Progenitor cell of endocrine pancreas (in vitro differentiated cells): ENCODE measurements at places on chromosomes 1 and 21. TPM values are rescaled to one million over a fixed set of nuclear protein-coding genes. Genes with fewer than 3 reads are reported as not detected.

GRCh38 chr1:156493154-156493631 lies 7.4 kb downstream of the MEF2D start:
- H3K4me1 ChIP-seq: peaks cover 43% of the 10 kb centered on the region
- no peak overlapping the region for H3K4me3 ChIP-seq
- DNase-seq: no peak
- H3K36me3 ChIP-seq: no peaks in the 10 kb centered on the region

DNA sequence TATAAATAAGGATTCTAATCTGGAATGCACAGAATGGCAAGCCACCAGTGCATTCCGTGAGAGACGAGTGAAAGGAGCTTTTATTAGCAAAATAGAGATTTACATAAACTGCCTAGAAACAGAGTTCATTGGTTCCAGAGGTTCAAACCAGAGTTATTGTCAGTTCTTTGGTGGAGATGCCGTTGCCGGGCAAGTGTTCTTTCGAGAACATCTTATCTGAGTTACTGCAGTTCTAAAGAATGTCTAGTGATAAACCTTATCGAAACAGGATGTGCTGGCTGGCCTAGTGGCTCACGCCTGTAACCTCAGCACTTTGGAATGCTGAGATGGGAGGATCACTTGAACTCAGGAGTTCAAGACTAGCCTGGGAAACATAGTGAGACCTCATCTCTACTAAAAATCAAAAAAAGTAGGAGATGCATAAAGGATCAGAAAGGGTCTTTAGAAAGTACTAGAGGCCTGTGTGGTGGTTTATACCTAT lies 19.9 kb upstream of the EVI5 start:
- H3K4me1 ChIP-seq: no peaks in the 10 kb centered on the region
- H3K36me3 ChIP-seq: peaks cover 3% of the 10 kb centered on the region
- H3K27ac ChIP-seq: peak overlapping the region; percentile 71
- DNase-seq: no peak
- H3K27me3 ChIP-seq: no peaks in the 10 kb centered on the region
- H3K4me3 ChIP-seq: no peak overlapping the region

GRCh38 chr1:31224068-31224467 lies 15.6 kb downstream of the NKAIN1 start:
- no peaks in the 10 kb centered on the region for H3K27me3 ChIP-seq
- H3K27ac ChIP-seq: no peak overlapping the region
- H3K4me3 ChIP-seq: no peak overlapping the region
- peaks cover 7% of the 10 kb centered on the region for H3K4me1 ChIP-seq

CR1L gene
- not detected in 2 replicates for total RNA-seq

AKT3 gene
- total RNA-seq: 42.4 and 45.5 TPM in 2 replicates

DNA sequence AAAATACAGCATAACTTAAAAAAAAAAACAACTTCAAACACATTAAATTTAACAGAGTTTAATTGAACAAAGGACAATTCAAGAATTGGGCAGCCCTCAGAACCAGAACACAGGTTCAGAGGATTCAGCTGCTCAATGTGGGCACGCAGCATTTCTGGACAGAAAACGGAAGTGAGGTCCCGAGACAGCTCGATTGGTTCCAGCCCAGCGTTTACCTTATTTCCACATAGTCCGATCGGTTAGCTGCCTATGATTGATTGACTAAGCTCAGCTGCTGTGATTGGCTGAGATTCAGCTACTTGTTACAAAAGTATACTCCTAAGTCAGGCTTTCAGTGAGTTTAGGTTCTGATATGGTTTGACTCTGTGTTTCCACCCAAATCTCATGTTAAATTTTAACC lies 33.3 kb downstream of the ZP4 start:
- no peaks in the 10 kb centered on the region for H3K36me3 ChIP-seq
- no peak for DNase-seq
- H3K4me3 ChIP-seq: no peak overlapping the region
- no peak overlapping the region for H3K27ac ChIP-seq
- peaks cover 13% of the 10 kb centered on the region for H3K4me1 ChIP-seq
- peaks cover 10% of the 10 kb centered on the region for H3K27me3 ChIP-seq

EYA3 gene
- total RNA-seq: 41.3 and 42.5 TPM in 2 replicates

DNA sequence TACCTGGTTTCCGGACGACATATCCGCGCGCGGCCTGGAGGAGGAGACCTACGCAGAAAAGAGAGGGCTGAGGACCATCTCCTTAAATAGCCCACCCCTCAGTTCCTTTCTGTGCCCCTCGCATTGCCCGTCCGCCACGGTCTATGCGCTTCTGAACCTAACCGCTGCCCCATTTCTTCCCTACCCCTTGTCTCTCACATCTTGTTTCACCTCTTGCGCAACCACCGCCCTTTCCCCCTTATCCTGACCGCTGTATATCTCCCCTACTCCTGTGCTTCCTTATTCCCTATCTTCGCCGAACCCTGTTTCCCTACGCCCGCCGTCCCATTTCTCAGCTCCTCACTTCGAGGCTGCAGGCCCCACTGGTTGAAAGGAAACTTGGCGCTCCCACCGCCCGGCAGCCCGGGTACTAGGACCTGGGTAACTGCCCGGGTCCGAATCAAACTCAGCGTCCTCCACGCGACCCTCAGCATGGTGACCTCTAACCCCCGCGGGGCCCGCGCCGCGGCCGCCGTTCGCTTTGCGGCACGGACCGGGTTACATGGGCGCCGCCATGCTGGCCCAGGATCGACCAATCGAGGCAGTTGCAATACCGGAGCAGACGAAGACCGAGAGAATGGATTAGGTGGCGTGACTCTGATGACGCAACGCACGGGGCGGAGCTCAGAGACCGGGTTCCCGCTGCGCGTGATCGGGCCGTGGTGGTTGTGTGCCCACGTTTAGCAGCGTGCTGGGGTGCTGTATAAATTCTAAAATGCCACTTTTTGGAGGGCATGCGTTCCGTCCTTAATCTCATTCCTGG lies at the start of gene MRPS15:
Gene MRPS15, minus strand, starts transcription at position 582 of the 802 bp plus-strand sequence. Its CDS starts 109 bp downstream, at position 473.
- peaks cover 20% of the 10 kb centered on the region for H3K4me1 ChIP-seq
- peak within 1 kb of the TSS; percentile 99 for H3K4me3 ChIP-seq
- peak within 1 kb of the TSS; percentile 98 for H3K27ac ChIP-seq
- H3K27me3 ChIP-seq: no peaks in the 10 kb centered on the region
- H3K36me3 ChIP-seq: peaks cover 6% of the 10 kb centered on the region

- no peak for DNase-seq
- H3K36me3 ChIP-seq: no peaks in the 10 kb centered on the region
- peak overlapping the region; percentile 67 for H3K27ac ChIP-seq
- no peak overlapping the region for H3K4me3 ChIP-seq
- peaks cover 18% of the 10 kb centered on the region for H3K27me3 ChIP-seq
Measured at GRCh38 chr21:36628106-36628505, 70.8 kb upstream of the SIM2 start.

GRCh38 chr1:179818743-179819173 lies 58.8 kb downstream of the TOR1AIP2 start:
- no peak overlapping the region for H3K27ac ChIP-seq
- no peaks in the 10 kb centered on the region for H3K36me3 ChIP-seq
- H3K4me1 ChIP-seq: peaks cover 16% of the 10 kb centered on the region
- peaks cover 16% of the 10 kb centered on the region for H3K27me3 ChIP-seq

GRCh38 chr1:203272633-203273205 lies 32.6 kb upstream of the BTG2 start:
- DNase-seq: no peak
- no peaks in the 10 kb centered on the region for H3K36me3 ChIP-seq
- no peak overlapping the region for H3K27ac ChIP-seq
- no peaks in the 10 kb centered on the region for H3K27me3 ChIP-seq
- peaks cover 18% of the 10 kb centered on the region for H3K4me1 ChIP-seq

GRCh38 chr1:211634461-211634860 lies 41.0 kb downstream of the NEK2 start:
- H3K27me3 ChIP-seq: peaks cover 11% of the 10 kb centered on the region
- no peak overlapping the region for H3K4me3 ChIP-seq
- no peaks in the 10 kb centered on the region for H3K4me1 ChIP-seq
- no peaks in the 10 kb centered on the region for H3K36me3 ChIP-seq
- no peak for DNase-seq

- no peaks in the 10 kb centered on the region for H3K36me3 ChIP-seq
- DNase-seq: no peak
- H3K27ac ChIP-seq: no peak overlapping the region
- H3K4me1 ChIP-seq: peaks cover 5% of the 10 kb centered on the region
Measured at GRCh38 chr1:62407398-62408009, 29.3 kb upstream of the USP1 start.

MYOG gene
- total RNA-seq: not detected in 2 replicates

DNA sequence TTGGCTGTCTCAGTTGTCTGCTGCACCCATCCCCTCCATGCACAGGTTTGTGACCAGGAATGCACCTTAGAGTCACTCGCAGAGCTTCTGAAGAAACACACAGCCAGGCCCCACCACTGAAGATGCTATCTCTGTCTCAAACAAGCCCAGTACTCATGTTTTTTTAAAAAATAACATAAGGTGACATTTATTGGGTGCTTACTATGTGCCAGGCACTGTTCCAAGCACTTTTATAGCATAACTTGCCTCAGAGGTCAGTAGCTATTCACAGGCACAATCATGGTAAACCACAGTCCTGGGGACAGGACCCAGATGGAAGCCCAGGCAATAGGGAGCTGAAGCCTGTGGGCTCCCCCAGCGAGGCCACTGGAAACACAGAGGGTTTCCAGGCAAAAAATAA lies 8.8 kb upstream of the ATP13A2 start:
- no peak overlapping the region for H3K27ac ChIP-seq
- DNase-seq: no peak
- no peak overlapping the region for H3K4me3 ChIP-seq
- no peaks in the 10 kb centered on the region for H3K27me3 ChIP-seq
- H3K36me3 ChIP-seq: peaks cover 18% of the 10 kb centered on the region

GRCh38 chr1:17588048-17588871 lies 48.8 kb downstream of the ARHGEF10L start:
- peaks cover 11% of the 10 kb centered on the region for H3K36me3 ChIP-seq
- no peak for DNase-seq
- H3K4me1 ChIP-seq: peaks cover 22% of the 10 kb centered on the region
- peak overlapping the region; percentile 79 for H3K27ac ChIP-seq

DNA sequence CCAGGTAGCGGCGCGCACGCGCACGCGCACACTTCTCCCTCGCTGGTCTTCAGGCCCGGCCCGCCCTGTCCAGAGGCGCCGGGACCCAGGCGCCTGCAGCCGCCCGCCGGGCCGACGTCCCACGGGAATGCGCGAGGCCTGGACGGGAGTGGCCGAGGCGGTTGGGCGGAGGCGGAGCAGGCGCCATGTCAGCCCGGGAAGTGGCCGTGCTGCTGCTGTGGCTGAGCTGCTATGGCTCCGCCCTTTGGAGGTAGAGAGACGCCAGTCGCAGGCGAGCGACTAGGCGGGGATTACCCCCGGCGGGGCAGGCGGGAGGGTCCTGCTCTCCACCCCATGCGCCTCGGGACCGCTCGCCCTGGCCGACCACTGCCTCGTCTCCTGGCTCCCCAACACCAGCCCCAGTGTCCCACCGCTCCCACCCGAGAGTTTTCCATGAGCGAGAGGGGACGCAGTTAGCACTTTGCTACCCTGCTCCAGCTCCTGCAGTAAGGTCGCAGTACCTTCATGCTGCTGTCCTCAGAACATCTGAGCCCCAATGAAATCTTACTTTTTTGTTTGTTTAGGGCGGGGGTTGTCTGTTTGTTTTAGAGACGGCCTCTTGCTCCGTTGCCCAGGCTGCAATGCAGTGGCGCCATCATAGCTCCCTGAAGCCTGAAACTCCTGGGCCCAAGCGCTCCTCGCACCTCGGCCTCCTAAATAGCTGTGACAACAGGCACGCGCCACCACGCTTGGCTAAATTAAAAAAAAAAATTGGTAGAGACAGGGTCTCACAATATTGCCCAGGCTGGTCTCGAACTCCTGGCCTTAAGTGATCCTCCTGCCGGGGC lies at the start of gene CATSPERE:
Gene CATSPERE, plus strand, starts transcription at position 29 of the 827 bp plus-strand sequence. Its CDS starts 157 bp downstream, at position 186.
- H3K27ac ChIP-seq: peak within 1 kb of the TSS; percentile 91
- H3K36me3 ChIP-seq: peaks cover 8% of the 10 kb centered on the region
- DNase-seq: peak; percentile 78
- no peaks in the 10 kb centered on the region for H3K27me3 ChIP-seq

DNA sequence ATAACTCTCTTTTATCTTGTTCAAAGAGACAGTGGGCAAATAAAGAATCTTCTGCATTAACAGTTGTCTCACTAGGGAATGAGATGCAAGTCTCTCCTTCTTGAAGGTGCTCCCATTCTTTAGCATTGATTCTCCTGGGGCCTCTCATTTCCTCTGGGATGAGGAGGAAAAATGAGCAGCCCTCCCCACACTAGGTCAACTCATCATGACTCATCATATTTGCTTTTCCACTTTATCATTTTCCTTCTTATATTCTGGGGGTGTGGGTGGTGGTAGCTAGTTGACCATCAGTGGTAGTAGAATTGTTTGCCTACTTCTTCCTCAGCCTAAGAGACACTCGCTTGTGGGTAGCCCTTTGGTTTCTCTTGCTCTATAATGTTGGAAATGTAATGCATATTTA lies 182.0 kb upstream of the C1orf87 start:
- no peak overlapping the region for H3K27ac ChIP-seq
- no peaks in the 10 kb centered on the region for H3K4me1 ChIP-seq
- no peaks in the 10 kb centered on the region for H3K27me3 ChIP-seq

- no peak overlapping the region for H3K4me3 ChIP-seq
- no peak overlapping the region for H3K27ac ChIP-seq
- H3K36me3 ChIP-seq: no peaks in the 10 kb centered on the region
- DNase-seq: no peak
Measured at GRCh38 chr1:15678578-15678977, 5.5 kb upstream of the PLEKHM2 start.

DNA sequence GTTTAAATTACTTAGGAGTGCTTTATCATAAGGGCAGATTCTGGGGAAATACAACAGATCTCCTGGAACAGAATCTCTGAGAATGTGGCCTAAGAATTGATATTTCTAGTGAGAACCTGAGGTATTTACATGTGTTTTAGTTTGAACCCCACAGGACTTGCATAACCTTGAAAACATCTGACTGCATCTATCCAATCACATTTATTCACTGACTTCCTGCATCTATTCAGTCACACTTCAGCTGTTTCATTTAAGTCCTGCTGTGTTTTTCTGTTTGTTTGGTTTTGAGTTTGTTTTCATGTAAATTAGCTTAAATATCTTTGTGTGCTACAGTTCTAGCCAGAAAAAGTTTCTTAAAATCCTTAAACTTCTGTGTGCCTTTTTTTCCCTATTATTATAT lies 1260.7 kb downstream of the PLA2G4A start:
- H3K4me3 ChIP-seq: no peak overlapping the region
- no peak for DNase-seq
- H3K4me1 ChIP-seq: no peaks in the 10 kb centered on the region
- no peaks in the 10 kb centered on the region for H3K36me3 ChIP-seq
